Gastroesophageal sphincter (tissue), 4 donors: ENCODE measurements at places on chromosomes 5 and 9.
A peak's percentile ranks its signal among the peaks of the same experiment; 100 is the strongest.

DNA sequence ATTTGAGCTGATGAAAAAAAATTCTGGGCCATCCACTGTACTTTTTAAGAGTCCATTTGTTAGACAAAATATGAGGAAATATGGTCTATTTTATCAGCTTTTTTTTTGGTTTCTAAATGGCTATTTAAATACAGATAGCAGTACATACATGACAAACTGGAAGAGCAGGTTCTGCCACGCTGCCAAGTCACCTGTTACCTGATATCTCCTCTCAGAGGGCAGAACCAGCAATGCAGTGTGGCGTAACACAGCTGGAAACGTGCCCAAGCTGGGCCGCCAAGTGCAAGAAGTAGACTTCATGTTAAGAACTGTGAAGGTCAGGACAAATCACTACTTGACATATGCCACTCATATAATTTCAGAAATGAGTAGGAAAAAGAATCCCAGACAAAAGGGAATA is 8.1 kb downstream of the MCIDAS start:
- no peaks in the 10 kb centered on the region for H3K36me3 ChIP-seq
- ATAC-seq: no peak
- H3K4me1 ChIP-seq: no peaks in the 10 kb centered on the region
- peaks cover 71% of the 10 kb centered on the region for H3K27me3 ChIP-seq

DNA sequence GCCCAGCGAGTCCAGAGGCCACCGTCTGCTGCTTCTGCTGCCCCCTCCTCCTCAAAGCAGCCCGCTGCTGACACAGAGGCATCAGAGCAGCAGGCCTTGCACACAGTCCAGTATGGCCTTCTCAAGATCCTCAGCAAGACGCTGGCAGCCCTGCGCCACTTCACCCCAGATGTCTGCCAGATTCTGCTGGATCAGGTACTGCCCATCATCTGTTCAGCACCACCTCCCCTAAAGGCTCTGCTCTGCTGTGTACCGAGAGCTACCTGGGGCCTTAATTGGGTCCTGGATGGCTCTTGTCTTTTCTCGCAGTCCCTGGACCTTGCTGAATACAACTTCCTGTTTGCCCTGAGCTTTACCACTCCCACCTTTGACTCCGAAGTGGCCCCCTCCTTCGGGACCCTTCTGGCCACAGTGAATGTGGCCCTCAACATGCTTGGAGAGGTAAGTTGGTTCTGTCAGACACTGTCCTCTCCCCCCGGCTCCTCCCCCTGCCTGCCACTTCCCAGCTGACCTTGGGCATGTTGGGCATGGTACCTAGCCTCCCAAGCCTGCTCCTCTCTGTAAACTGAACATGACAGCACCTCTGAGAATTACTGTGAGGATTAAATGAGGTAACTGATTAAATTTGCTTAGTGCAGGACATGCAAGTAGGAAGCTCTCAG is 22.7 kb downstream of the SH3GLB2 start:
- no peak overlapping the region for H3K27ac ChIP-seq
- H3K27me3 ChIP-seq: no peaks in the 10 kb centered on the region
- no peak for ATAC-seq

DNA sequence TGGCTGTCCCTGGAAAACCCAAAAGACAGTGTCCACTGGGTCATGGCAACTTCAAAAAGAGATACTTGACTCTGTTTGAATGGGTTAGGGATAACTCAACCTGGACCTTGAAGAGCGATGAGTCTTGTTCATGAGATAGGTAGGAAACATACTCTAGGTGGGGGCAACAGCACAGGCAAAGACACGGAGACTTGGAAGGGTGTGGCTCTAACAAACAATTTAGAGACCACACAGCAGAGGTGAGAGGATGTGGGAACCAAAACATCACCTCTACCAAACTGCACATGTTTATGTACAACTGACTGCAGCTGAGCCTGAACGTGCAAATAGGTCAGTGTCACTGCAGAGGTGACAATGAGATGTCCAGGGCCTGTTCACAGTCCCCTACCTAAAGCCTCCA is 247.7 kb upstream of the ADRA1B start:
- no peaks in the 10 kb centered on the region for H3K4me1 ChIP-seq
- no peak for ATAC-seq
- no peak overlapping the region for H3K4me3 ChIP-seq
- H3K36me3 ChIP-seq: no peaks in the 10 kb centered on the region
- no peak overlapping the region for H3K27ac ChIP-seq

DNA sequence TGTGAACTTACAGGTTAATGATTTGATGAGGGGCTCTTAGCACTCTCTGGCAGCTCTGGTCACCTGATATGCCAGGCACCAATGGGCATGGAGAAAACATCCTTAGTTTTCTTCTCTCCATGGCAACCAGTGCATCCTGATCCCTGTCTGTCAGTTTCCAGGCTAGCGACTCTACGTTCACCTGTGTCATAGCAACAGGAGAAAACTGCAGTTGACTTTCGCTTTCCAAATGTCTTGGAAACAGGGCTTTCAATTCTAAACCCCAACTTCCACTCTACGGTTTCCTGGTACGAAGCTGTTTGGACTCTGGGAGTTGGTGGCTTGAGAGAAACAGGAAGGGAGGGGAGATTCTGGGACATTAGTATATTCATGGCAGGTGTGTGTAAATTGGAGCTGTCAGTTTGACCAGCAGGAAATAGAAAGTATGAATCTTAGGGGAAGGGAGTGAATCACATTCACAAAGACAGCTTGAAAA is 74.4 kb downstream of the SLC28A3 start:
- no peaks in the 10 kb centered on the region for H3K4me1 ChIP-seq
- H3K36me3 ChIP-seq: no peaks in the 10 kb centered on the region
- H3K27me3 ChIP-seq: peaks cover 19% of the 10 kb centered on the region
- no peak overlapping the region for H3K27ac ChIP-seq
- H3K4me3 ChIP-seq: no peak overlapping the region
- ATAC-seq: no peak

GRCh38 chr9:114006931-114007691 is 71.0 kb downstream of the AMBP start:
- H3K4me1 ChIP-seq: no peaks in the 10 kb centered on the region
- no peak overlapping the region for H3K4me3 ChIP-seq
- H3K27me3 ChIP-seq: no peaks in the 10 kb centered on the region
- H3K36me3 ChIP-seq: peaks cover 58% of the 10 kb centered on the region
- H3K27ac ChIP-seq: no peak overlapping the region

- H3K36me3 ChIP-seq: no peaks in the 10 kb centered on the region
- H3K27me3 ChIP-seq: no peaks in the 10 kb centered on the region
- peaks cover 31% of the 10 kb centered on the region for H3K4me1 ChIP-seq
- peak overlapping the region; percentile 60 for H3K4me3 ChIP-seq
- peak overlapping the region; percentile 96 for H3K27ac ChIP-seq
These were observed 28.1 kb downstream of the PTGES2 start for GRCh38 chr9:128099231-128099931.

GRCh38 chr5:87432460-87432859 is 19.7 kb upstream of the CCNH start:
- no peaks in the 10 kb centered on the region for H3K27me3 ChIP-seq
- ATAC-seq: no peak
- no peak overlapping the region for H3K4me3 ChIP-seq
- no peaks in the 10 kb centered on the region for H3K4me1 ChIP-seq
- no peak overlapping the region for H3K27ac ChIP-seq

GRCh38 chr5:142500227-142500905 is 175.5 kb upstream of the SPRY4 start:
- no peaks in the 10 kb centered on the region for H3K27me3 ChIP-seq
- no peaks in the 10 kb centered on the region for H3K4me1 ChIP-seq
- ATAC-seq: no peak

GRCh38 chr9:114090798-114091197 is 8.3 kb downstream of the KIF12 start:
- peaks cover 27% of the 10 kb centered on the region for H3K27me3 ChIP-seq
- H3K27ac ChIP-seq: no peak overlapping the region
- ATAC-seq: no peak

DNA sequence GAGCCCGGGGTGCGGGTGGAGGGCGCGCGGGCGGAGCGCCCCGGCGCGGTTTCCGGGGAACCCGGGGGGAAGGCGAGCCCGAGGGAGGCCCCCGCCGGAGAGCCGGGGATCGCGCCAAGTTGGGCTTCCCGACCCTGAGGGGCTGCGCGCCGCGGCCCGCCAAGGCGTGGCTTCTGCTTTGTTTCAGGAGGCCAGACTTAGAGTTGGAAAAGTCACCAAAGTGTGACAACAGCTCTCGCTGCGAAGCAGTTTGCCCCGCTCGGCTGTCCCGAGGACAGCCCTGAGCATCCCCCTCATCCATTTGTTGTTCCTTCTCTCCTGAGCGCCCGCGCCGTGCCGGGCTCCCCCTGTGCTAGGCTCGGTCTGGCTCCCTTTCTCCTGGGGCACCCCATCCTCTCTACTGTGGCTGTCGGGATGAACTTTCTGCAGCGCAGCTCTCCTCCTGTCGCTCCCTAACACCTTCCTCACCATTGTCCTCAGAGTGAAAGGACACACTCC is 410 bp downstream of the GLIPR2 start:
- ATAC-seq: peak; percentile 15
- H3K27ac ChIP-seq: peak overlapping the region; percentile 91
- H3K36me3 ChIP-seq: no peaks in the 10 kb centered on the region
- H3K4me1 ChIP-seq: peaks cover 37% of the 10 kb centered on the region
- H3K27me3 ChIP-seq: no peaks in the 10 kb centered on the region
